GM12878 (cell line): ENCODE measurements at places on chromosomes 7 and 10.

- H3K27ac ChIP-seq = no peak overlapping the region
- H3K4me1 ChIP-seq = no peaks in the 10 kb centered on the region
- H3K36me3 ChIP-seq = no peaks in the 10 kb centered on the region
- no peak for DNase-seq
- H3K4me3 ChIP-seq = no peak overlapping the region
Measured at GRCh38 chr10:52322936-52323335, 8.9 kb downstream of the DKK1 start.

DNA sequence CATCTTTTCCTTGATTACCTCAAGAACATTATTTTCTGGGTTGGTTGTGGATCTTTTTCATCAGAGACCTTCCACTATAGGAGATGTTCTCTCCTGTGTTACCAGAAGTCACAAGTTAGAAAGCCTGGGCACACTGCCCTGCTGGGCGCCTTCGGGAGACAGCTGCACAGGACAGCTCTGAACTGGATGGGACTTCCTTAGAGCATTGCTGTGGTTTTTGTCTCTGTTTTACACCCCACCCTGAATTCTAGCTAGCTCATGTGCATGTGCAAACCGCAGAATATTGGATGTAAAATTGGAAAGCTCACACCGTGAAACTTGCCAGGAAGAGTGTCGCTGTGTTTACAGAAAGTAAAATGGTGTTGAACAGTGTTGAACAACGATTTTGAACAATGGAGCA lies 54.4 kb upstream of the SEC61G start:
- no peak for DNase-seq
- H3K4me1 ChIP-seq = no peaks in the 10 kb centered on the region
- no peak overlapping the region for H3K27ac ChIP-seq
- H3K4me3 ChIP-seq = no peak overlapping the region

GRCh38 chr10:114060456-114060855 lies 16.8 kb downstream of the ADRB1 start:
- DNase-seq = no peak
- H3K4me3 ChIP-seq = no peak overlapping the region
- H3K27ac ChIP-seq = no peak overlapping the region
- no peaks in the 10 kb centered on the region for H3K36me3 ChIP-seq
- no peaks in the 10 kb centered on the region for H3K4me1 ChIP-seq

DNA sequence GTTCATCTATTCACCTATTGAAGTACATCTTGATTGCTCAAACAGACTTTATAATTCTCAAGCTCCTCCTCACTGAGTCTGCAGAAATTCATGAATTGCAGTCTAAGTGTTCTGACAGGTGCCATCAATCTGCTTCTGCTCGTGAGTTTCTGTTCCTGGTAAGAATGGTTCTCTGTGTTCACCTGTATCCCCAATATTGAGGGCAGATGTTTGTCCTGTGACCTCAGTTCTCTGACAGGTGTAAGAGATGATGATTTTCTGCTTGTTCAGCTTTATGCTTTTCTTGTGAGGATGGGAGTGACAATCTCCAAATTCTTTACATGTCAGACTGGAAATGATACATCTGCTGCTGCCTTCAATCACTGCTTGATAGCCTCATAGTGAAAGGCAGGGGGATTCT lies 736.9 kb upstream of the COBL start:
- no peaks in the 10 kb centered on the region for H3K27me3 ChIP-seq
- no peaks in the 10 kb centered on the region for H3K4me1 ChIP-seq
- no peaks in the 10 kb centered on the region for H3K36me3 ChIP-seq
- no peak overlapping the region for H3K27ac ChIP-seq
